ENCODE measurements at places on chromosomes 11 and 22. TPM values are rescaled to one million over a fixed set of nuclear protein-coding genes. Genes with fewer than 3 reads are reported as not detected.

- DNase-seq: no peak
- no peak overlapping the region for H3K4me3 ChIP-seq
- H3K27me3 ChIP-seq: no peaks in the 10 kb centered on the region
- no peaks in the 10 kb centered on the region for H3K4me1 ChIP-seq
- no peak overlapping the region for H3K27ac ChIP-seq
These were observed 810.0 kb downstream of the BRD1 start for GRCh38 chr22:49017482-49018329.

GRCh38 chr22:26708256-26709009 lies 51.0 kb downstream of the MIAT start:
- H3K27ac ChIP-seq: no peak overlapping the region
- H3K36me3 ChIP-seq: no peaks in the 10 kb centered on the region
- DNase-seq: no peak
- no peaks in the 10 kb centered on the region for H3K27me3 ChIP-seq

DNA sequence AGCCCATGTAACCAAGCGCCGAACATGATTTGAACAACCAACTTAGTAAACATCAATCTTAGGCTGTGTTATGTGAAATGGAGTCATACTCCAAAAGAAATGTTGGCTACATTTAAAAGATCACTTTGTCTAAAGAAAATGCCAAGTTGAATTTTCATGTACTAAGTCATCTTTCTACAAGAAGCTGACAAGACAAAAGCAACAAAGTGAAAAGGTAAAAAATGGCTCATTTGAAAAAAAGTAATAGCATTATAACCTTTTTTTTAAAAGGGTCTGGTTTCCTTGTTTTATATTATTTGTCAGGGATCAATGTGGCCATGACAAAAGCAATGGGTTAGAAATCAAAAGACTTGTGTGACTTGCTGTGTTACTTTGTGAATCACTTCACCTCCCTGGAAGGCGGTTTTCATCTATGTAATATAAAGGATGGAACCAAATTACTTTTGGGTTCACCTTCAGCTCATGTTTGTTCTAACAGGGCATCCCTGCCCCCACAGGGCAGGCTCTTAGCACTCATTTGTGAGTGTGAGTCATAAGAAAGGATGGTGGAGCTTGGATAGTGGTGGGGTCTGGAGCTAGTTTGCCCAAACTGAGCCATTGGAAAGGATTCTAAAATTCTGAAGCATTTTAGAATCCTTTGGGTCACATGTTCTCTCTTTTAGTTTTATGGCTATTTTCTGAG lies 131.9 kb upstream of the MTMR2 start:
- H3K4me3 ChIP-seq: no peak overlapping the region
- no peak for DNase-seq

DNA sequence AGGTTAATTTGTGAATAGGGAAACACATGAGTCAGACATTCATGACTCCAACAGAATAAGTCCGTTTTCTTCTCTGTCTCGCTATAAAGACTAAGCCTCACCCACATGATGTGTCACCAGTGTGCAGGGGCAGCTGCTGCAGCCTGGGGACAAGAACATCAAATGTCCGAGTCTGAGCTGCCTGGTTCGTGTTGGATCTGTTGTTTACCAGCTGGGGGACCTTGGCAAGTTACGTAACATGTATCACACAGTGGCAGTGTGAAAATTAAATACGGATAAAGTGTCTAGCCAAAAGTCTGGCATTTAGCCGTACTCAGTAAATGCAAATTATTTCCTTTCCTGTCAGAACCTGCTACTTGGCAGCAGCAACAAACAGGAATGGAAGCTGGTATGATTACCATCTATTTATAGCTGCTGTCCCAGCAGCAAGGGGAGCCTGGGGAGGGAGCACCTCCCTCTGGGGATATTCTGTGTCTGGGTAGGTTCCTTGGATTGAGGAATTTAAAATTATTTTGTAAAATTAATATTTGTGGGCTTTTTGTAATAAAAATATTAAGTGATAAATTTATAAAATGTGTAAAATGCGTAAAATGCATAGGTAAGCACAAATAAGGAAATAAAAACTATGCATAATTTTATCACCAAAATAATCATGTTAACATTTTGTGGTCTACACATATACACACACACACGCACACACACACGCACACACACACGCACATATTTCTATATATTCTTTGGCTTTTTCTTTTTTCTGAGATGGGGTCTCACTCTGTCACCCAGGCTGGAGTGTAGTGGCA lies 1.3 kb upstream of the CLDN25 start:
- H3K4me1 ChIP-seq: peaks cover 8% of the 10 kb centered on the region
- H3K27me3 ChIP-seq: no peaks in the 10 kb centered on the region
- H3K4me3 ChIP-seq: peak overlapping the region; percentile 44
- DNase-seq: peak; percentile 71
- H3K27ac ChIP-seq: peak overlapping the region; percentile 67

CRACR2B gene
- 4.5 TPM for total RNA-seq

MCHR1 gene
- total RNA-seq: not detected

DNA sequence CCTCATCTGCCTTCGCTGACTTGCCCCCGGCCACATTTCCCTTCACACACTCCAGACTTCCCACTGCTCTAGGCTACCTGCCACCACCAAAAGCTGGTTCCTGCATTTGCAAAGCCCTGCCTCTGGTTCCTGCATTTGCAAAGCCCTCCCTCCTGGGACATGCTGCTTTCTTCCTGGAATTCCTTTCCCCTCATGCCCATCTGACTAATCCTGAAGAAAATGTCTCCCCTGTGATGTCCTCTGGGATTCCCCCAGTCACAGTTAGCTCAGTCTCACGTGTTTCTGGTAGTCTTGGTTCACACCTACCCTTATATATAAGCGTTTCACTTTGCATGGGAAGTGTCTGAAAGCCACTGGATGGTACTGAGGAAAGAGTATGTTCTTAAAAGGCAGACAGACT lies 206.9 kb downstream of the DBX1 start:
- H3K27ac ChIP-seq: no peak overlapping the region
- H3K36me3 ChIP-seq: no peaks in the 10 kb centered on the region
- no peak overlapping the region for H3K4me3 ChIP-seq
- peaks cover 28% of the 10 kb centered on the region for H3K4me1 ChIP-seq
- H3K27me3 ChIP-seq: no peaks in the 10 kb centered on the region

GRCh38 chr11:69325446-69325845 lies 31.5 kb downstream of the MYEOV start:
- no peaks in the 10 kb centered on the region for H3K27me3 ChIP-seq
- H3K4me3 ChIP-seq: no peak overlapping the region
- no peaks in the 10 kb centered on the region for H3K36me3 ChIP-seq
- H3K4me1 ChIP-seq: no peaks in the 10 kb centered on the region
- DNase-seq: no peak

DNA sequence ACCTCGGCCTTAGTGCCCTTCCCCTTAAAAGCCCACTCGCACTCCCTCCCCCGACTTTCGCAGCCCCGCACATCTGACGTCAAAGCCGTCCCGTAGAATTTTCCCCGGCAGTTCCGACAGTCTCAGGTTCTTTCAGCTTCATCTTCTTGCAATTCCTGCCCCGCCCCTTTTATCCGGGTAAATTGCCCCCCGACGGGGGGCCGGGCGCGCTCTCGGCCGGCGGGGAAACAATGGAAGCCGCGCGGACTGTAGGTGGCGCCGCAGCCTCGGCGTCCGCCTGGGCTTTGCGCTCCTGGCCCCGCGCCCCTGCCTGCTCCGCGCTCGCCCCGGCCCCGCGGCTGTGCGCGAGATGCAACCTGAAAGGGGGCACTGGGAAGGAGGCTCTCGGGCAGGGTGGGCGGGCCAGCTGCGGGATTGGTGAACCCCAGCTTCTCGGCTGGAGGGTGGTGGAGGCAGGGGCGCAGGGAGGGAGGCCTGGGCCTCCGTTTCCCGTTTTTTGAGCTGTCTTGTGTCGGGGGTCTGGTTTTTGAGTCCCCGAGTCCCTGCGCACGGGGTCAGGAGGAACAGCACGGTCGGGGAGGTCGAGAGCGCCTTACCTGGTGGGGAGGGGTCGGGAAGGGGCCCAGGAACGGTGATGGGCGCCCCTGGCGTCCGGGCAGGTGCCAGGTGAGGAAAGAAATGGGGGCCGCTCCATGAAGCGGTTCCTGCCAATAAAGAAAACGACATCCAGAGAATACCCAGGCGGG lies 859 bp upstream of the FGF19 start:
- H3K4me1 ChIP-seq: no peaks in the 10 kb centered on the region
- peaks cover 62% of the 10 kb centered on the region for H3K27me3 ChIP-seq
- H3K27ac ChIP-seq: no peak overlapping the region
- H3K36me3 ChIP-seq: no peaks in the 10 kb centered on the region
- DNase-seq: no peak

DNA sequence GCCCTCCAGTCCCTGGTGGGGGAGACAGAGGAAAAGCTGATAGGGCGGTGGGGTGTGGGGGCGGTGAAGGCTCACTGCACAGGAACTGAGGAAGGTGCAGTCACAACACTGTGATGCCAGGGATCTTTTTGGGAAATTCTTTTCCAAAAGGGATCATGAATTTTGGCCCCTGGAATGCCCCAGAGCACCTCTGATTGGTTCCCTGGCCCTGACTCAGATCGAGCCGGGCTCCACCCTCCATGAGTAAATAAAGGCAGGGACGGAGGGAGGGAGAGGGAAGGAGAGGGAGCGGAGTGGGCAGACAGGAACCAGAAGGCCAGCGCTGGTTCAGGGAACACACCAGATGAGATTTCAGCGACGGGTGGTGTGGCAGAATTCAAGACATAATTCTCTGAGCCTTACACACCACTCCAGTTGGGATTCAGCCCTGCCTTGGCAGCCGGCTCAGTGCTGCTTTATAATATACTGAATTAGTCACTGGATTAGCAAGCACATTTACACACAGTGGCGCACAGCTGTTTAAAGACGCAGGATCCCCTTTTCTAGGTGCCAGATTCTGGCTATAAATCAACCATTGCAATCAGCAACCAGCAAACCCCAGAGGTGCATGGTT lies 80.3 kb downstream of the ETS1 start:
- no peaks in the 10 kb centered on the region for H3K36me3 ChIP-seq
- peak; percentile 89 for DNase-seq
- no peaks in the 10 kb centered on the region for H3K27me3 ChIP-seq
- peak overlapping the region; percentile 38 for H3K4me3 ChIP-seq
- H3K4me1 ChIP-seq: peaks cover 75% of the 10 kb centered on the region

GRCh38 chr11:128407962-128408361 lies 179.4 kb downstream of the ETS1 start:
- no peak overlapping the region for H3K27ac ChIP-seq
- H3K36me3 ChIP-seq: no peaks in the 10 kb centered on the region
- DNase-seq: no peak
- no peaks in the 10 kb centered on the region for H3K27me3 ChIP-seq
- peaks cover 20% of the 10 kb centered on the region for H3K4me1 ChIP-seq
- H3K4me3 ChIP-seq: no peak overlapping the region

BARX2 gene
- not detected for total RNA-seq

- no peaks in the 10 kb centered on the region for H3K36me3 ChIP-seq
- H3K27ac ChIP-seq: peak overlapping the region; percentile 70
- no peak for DNase-seq
These were observed 120.1 kb upstream of the SLC5A12 start for GRCh38 chr11:26841818-26842473.

TPBGL gene
- total RNA-seq: not detected

GRCh38 chr22:41036924-41037323 lies 55.5 kb upstream of the EP300 start:
- no peak overlapping the region for H3K27ac ChIP-seq
- no peaks in the 10 kb centered on the region for H3K36me3 ChIP-seq
- DNase-seq: no peak
- no peaks in the 10 kb centered on the region for H3K4me1 ChIP-seq

DNA sequence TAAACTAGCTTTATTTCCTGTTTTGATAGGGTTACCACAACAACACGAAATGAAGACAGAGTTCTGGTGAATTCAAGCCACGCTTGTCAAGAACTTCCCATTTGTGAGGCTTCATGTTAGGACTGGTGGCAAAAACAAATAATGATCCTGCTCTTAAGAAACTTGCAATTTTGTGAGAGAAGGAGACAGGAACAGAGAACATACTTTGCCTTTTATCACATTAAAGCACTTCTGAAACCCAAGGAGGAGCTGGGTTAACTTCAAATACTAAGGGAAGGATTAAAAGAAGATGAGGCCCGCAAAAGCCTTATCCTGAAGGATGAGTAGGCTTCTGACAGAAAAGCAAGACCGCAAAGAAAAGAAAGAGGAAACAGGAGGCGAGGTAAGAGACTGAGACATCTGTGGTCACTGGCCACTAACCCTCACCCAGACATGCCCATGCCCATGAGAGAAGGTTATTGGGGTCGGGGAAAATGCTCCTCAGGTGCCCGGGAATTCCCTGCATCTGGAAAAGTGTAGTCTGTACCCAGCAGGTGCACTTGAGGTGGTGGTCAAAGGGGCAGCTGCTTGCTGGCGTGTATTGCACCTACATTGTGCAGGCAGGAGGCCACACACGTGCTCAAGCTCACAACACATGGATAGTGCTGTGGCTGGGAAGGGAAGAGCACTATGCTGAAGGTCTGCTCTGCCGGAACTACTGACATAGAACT lies 50.5 kb downstream of the MAPK1 start:
- no peaks in the 10 kb centered on the region for H3K36me3 ChIP-seq
- H3K4me1 ChIP-seq: peaks cover 54% of the 10 kb centered on the region
- DNase-seq: no peak
- no peak overlapping the region for H3K4me3 ChIP-seq

GRCh38 chr11:91394727-91395414 lies 829.7 kb upstream of the FAT3 start:
- no peak overlapping the region for H3K27ac ChIP-seq
- no peak for DNase-seq
- H3K4me1 ChIP-seq: no peaks in the 10 kb centered on the region
- no peaks in the 10 kb centered on the region for H3K36me3 ChIP-seq
- H3K27me3 ChIP-seq: no peaks in the 10 kb centered on the region

All from gastrocnemius medialis (tissue), 4 donors.